ENCODE measurements at places on chromosomes 2 and 18.

DNA sequence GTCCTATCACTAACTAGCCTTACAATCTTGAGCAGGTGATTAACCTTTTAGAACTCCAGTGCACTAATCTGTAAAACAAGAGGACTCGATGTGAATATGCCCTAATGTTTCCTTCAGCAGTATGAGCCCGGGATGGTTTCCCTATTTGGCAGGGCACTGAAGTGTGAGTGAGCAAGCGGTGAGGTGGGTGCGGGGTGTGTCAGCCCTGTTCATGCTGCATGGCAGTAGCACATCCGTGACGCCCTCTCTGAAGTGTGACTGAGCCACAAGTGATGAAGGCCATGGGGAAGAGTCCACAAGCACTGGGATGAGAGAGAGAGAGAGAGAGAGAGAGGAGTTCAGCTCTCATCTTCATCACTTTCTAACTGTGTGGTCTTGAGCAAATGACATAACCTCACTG lies 168.7 kb downstream of the SETBP1 start:
- no peak for DNase-seq

GRCh38 chr18:72460210-72460680 lies 83.9 kb downstream of the CBLN2 start:
- no peak for DNase-seq

DNA sequence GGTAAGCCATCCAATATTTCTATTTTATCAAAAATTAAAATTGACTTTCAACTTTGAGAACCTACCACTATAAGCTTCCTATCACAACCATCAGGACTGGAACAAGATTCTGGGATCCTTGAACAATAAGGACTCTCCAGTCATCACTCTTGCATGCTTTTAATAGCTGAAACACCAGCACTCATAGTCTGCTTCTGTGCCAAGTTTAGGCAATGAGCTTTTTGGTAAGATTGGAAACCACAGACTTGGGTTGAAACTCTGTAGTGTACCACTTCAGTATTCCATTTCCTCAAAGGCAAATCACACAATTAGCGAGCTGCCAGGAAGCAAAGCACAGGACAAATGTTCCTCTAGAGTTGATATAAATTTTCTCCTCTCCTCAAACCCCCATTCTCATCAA lies 1065.8 kb upstream of the SLC39A10 start:
- DNase-seq = no peak

- DNase-seq = no peak
Measured at GRCh38 chr2:217701622-217702021, 301.2 kb downstream of the TNS1 start.

- DNase-seq = no peak
Measured at GRCh38 chr2:9753276-9753600, 90.0 kb upstream of the TAF1B start.

GRCh38 chr2:16398486-16399043 lies 267.1 kb downstream of the CYRIA start:
- DNase-seq = no peak

GRCh38 chr2:167293172-167293781 lies 405.0 kb downstream of the XIRP2 start:
- no peak for DNase-seq

- no peak for DNase-seq
Measured at GRCh38 chr2:64605026-64605471, 48.7 kb downstream of the SERTAD2 start.

GRCh38 chr18:13433685-13434084 lies 215.1 kb downstream of the LDLRAD4 start:
- DNase-seq = no peak

DNA sequence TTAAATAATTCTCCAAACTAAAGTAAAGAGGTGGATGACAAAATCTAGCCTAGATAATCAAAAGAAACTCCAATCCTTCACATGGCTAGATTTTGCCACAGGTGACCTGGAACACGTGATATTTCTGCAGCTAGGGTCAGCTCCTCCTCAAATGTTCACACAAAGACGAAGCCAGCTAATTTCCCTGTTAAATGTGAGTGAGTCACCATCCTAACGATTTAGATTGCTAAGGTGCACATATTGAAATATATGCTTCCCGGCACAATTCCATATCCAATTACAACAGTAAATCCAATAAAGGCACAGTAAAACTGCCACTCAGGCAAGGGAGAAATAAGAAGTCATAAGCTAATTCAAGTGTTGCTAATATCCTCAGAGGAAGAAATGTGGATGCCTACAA lies 28.7 kb downstream of the IKZF2 start:
- DNase-seq = no peak

- no peak for DNase-seq
Measured at GRCh38 chr18:2878656-2879330, 32.0 kb downstream of the EMILIN2 start.

GRCh38 chr18:44744161-44745121 lies 63.8 kb downstream of the SETBP1 start:
- no peak for DNase-seq

- DNase-seq = no peak
Measured at GRCh38 chr2:186972281-186972970, 123.5 kb upstream of the ZSWIM2 start.

- no peak for DNase-seq
Measured at GRCh38 chr2:98137196-98137595, 50.2 kb downstream of the VWA3B start.

DNA sequence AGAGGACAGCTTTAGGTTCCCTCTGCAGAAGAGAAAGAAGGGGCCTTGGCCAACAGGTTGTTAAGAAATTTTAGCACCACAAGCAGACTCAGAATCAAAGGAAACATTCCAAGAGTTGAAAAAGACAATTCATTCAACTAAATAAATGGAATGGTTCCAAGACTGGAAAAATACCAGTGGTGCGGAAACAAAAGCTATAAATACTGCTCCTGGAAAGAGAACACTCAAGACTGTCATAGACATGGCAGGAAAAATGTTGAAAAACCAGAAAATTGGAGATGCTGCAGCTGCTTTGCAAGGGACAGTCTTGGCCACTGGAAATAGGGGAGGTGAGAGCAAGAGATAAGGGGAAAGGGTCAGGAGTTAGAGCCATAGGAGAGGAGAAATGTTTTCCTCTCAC lies 312.7 kb upstream of the CYRIA start:
- DNase-seq = no peak

DNA sequence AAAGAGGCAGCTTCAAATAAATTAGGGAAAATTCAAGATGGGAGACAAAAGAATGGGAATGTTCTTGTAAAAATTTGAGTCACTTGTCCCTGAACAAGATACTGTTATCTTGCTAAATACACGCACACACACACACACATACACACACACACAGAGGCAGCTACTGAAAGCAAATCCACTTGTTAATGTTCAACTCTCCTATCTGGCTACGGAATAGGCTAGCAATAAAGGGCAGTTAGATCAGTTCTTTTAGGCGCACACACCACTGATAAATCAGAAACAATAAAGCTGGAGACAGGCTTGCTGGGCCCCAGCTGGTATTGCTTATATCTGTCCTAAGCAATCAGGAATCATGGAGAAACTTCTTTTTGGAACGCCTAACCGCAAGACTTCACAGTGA lies 461.6 kb downstream of the BCL11A start:
- no peak for DNase-seq

DNA sequence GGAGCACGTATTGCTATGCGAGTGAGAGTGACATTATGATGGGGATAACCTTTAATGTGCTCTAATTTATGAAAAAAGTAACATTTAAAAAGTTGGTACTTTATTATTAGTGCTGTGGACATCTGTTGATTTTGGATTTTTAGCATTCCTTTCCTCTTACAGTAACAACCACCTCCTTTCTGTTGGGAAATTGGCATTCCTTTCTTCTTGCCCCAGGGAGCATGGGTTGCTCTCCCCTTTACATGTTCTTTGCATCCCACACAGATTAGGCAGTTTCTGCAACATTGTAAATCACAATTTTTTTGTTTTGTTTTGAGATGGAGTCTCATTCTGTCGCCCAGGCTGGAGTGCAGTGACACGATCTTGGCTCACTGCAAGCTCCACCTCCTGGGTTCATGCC lies 300.2 kb downstream of the LPIN1 start:
- no peak for DNase-seq

DNA sequence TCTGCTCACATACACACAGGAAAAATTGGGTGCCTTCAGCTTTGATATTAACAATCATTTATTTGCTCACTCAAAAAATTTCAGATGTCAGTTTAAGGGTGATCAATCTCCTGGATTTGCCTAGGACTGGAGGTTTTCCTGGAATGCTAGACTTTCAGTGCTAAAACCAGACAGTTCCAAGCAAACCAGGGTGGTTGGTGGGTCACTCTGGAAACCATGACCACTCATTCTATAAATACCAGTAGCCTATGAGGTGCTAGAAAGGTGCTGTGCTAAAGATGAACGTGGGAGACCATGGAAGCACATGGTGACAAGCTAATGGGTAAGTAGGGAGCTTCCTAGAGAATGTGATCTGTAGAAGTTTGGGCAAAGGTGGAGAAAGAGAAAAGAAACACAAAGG lies 25.4 kb upstream of the STPG4 start:
- no peak for DNase-seq

GRCh38 chr2:126855606-126856005 lies 43.1 kb upstream of the TEX51 start:
- DNase-seq = no peak

DNA sequence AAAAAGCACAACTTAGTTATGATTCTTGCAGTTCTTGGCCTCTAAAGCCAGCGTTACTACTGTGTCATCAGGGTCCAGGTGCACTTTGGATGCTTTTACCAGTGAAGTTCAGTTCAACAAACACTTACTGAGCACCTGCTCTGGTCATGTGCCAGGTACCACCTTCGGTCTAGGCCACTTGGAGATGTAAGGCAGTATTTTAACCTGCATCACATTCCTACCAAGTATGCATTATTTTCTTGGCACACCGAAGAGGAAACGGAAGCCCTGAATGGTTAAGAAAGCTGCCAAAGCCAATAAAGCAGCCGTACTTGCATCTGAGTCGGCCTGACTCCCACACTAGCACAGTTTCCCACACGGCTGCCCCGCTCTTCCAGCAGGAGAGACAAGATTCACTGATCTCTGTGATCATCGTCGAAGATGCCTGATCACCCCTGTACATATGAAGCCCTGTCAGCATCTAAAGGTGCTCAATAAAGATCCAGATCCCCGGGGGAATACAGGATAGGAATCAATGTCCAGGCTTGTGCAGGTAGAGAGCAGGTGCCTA lies 427.1 kb downstream of the EIPR1 start:
- DNase-seq = peak; percentile 61

DNA sequence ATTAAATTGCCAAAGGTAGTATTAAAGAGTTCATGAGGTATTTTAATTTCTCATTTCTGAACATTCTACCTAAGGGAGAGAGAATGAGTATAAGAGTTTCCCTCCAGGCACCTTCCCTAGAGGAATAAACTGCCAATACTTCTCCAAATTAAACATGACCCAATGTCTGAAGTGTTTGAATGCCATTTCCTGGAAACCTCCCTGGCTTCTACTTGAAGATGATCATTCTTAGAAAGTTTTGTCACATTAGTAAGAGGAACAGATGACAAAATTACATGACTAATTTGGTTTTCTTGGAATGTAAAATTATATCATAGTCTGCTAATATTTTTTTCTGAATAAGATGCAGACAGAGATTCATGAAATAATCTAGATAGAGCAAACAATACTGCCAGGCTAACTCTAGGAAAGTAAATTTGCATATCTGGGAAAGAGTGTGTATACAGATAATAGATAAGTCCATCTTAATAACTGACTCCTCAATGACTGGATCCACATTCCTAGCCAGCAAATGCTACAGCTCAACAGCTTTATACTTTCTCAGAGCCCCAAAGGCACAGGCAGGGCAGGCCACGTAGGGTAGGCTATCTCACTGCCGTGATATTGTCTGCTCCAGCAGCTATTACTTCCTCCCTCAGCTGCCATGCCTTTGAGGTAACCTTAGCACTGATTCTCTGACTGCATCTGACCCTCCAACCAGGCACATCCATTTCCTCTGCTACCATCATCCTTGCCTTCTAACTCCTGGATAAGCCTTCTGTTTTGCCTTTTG lies 630.8 kb upstream of the PIK3C3 start:
- no peak for DNase-seq

- no peak for DNase-seq
Measured at GRCh38 chr2:16327326-16327725, 338.3 kb downstream of the CYRIA start.

GRCh38 chr2:164213916-164214315 lies 407.4 kb downstream of the GRB14 start:
- no peak for DNase-seq

GRCh38 chr2:13002536-13003331 lies 286.0 kb downstream of the TRIB2 start:
- DNase-seq = no peak

DNA sequence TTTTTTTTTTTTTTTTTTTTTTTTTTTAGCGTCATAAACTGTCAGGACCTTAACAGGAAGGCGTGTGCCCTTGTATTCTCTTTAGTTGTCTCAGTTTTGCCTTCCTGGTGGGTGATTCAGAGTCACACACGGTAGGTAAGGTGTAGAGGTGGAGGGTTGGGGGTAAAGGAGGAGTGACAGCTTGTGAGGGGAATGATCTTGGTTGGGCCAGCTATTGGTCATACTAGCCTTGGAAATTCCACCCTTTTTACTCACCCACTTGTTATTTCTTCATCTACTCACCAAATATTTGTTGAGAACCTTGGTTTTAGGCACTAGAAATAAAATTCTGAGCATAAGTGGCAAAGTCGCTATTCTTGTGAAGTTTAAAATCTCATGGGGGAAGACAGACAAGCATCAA lies 22.2 kb downstream of the SMIM21 start:
- no peak for DNase-seq

Data from NCI-H187 (cell line).